RPMI7951 (cell line): ENCODE measurements at places on chromosomes 4 and X.

GRCh38 chr4:87532109-87532508 lies 2.9 kb upstream of the SPARCL1 start:
- DNase-seq: no peak

- no peak for DNase-seq
These were observed 182.2 kb upstream of the GNPDA2 start for GRCh38 chr4:44908565-44908964.

GRCh38 chr4:20348411-20348810 lies 96.7 kb downstream of the SLIT2 start:
- DNase-seq: no peak

DNA sequence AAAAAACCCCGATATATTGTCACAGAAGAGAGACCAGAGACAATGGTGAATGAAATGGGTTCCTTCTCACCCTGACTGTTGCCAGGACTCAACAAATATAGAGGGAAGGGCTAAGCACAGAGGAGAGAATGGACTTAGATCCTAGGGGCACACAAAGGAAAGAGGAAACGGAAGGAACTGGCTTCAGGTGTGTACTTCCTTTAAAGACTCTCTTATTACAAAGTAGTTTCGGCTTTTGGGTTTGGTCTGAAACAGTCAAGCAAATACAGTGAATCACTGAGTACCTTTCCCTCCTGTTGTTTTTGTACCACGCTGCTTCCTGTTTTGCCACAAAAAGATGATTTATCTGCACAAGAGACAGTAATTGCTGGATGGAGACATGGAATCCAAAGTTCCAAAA lies 46.1 kb upstream of the S100G start:
- DNase-seq: no peak

- peak; percentile 75 for DNase-seq
These were observed 484.2 kb downstream of the BCOR start for GRCh38 chrX:39613482-39613995.

DNA sequence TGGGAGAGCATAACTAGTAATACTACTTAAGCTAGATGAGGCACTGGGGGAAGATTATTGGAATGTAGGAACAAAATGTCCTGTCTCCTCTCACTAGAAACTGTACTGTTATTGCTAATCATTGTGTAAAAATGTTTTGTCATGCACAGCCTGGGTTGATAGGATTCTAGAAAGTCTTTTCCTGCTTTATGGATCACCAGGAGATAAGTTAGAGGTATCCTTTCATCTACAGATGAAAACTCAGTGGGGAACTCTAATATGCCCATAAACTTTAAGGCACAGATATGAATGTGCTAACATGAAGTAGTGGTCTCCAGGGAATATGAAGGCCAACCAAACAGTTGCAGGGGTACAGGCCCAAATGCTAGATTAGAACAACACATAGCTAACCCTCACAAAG lies 57.5 kb downstream of the SRPX start:
- no peak for DNase-seq

- no peak for DNase-seq
These were observed 61.6 kb upstream of the GPM6A start for GRCh38 chr4:175873707-175874106.
